Endothelial cell of umbilical vein (primary cell): ENCODE measurements at places on chromosomes 6 and 20. TPM values are rescaled to one million over a fixed set of nuclear protein-coding genes. Genes with fewer than 3 reads are reported as not detected.

OPN5 gene
- total RNA-seq = not detected in 2 replicates

ZC2HC1B gene
- not detected in 2 replicates for total RNA-seq

SEMG1 gene
- total RNA-seq = not detected in 2 replicates

FAM217A gene
- not detected in 2 replicates for total RNA-seq

GSTA1 gene
- total RNA-seq = not detected in 2 replicates

PCED1A gene
- total RNA-seq = 18.7 and 20.1 TPM in 2 replicates

HLA-DPB1 gene
- total RNA-seq = 2.3 and 19.1 TPM in 2 replicates

PRSS16 gene
- total RNA-seq = not detected in 2 replicates

CFAP61 gene
- not detected in 2 replicates for total RNA-seq

LYRM4 gene
- 39.5 and 39.7 TPM in 2 replicates for total RNA-seq

DNA sequence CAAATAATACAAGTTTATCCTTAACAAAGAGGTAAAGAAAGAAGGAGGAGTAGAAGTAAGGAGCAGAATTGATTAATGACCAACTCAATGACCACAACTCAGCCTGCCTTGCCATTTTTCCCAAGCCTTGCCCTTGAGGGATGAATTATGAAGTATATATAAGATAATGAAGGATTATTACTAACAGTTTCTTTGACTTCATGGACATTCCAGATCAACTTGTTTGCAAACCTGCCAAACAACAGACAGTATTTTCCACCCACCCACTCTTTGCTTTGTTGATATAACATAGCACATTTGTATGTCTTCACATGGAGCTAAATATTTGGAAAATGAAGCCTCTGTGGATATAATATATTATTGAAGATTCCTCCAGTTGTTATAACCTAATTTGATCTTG lies 9.9 kb upstream of the C6orf141 start:
- DNase-seq = no peak

DNA sequence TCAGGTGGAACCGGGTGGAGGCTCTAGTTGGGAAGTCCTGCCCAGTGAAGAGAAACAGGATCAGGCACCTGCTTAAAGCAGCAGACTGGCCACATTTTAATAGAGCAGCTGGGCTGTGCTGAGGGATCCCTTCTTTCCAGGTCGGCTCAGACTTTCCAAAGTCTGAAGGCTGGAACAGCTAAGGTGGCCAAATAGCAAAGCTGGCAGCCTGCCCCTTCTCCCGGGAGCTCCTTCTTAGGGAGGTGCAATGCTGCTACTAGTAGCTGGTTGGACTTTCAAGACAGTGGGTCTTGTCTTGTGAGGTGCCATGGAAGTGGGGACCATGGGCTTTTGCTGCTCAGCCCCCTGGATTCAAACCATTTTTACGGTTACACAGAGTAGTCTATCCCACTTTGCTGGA lies 30.7 kb upstream of the CST5 start:
- no peak for DNase-seq

DNA sequence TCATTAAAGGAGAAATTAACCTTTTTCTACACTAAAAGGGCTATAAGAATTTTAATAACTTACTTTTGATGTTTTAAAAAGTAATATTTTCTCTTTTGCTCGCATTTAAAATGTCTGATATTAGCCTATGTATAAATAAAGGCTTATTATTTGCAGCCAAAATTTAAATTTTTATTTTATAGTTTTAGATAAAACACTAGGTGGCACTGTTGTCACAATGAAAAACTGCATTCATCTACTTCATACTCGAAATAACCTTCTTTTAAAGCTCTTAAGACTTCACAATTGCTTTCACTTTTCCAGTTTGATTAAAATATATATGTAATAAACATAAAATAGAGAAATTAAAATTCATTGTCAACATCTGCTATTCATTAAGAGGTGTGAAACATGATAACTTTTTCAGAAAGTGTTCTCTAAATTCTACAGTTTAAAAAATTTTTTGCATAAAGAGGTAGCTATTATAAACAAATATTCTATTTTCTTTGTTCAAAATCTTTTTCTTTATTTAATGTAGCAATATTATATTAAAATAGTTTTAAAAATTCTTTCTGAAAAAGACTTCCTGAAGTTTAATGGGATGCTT lies 78.8 kb upstream of the DEFB112 start:
- peak; percentile 14 for DNase-seq

GRCh38 chr20:59645761-59646171 lies 41.4 kb downstream of the PHACTR3 start:
- DNase-seq = no peak

- no peak for DNase-seq
These were observed 1.0 kb downstream of the TGM2 start for GRCh38 chr20:38164069-38164468.

GRCh38 chr6:37188962-37189510 lies 19.1 kb downstream of the PIM1 start:
- no peak for DNase-seq

DNA sequence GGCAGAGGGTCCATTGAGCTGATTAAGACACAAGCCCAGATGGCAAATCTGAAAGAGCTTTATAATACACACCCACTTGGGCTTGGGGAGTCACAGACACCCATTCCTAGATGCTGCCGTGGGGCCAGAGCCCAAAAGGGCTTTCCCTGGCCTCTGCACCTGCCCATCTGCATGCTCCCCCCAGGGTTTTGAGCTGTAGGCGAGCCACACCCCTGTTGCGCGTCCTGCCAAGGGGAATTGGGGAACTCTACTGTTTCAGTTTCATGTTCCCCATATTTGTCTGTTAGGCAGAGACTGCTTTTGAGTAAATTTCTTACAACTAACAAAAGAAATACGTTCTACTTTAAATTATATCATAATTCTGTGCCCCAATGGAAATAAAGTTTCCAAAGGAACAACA lies 52.9 kb upstream of the FNDC1 start:
- DNase-seq = no peak

- DNase-seq = no peak
These were observed 192.4 kb upstream of the ZNF217 start for GRCh38 chr20:53786071-53786444.

- DNase-seq = peak; percentile 73
These were observed 23.9 kb downstream of the FAM162B start for GRCh38 chr6:116741571-116741970.

GRCh38 chr6:47298475-47298874 lies 11.2 kb downstream of the TNFRSF21 start:
- DNase-seq = no peak

DNA sequence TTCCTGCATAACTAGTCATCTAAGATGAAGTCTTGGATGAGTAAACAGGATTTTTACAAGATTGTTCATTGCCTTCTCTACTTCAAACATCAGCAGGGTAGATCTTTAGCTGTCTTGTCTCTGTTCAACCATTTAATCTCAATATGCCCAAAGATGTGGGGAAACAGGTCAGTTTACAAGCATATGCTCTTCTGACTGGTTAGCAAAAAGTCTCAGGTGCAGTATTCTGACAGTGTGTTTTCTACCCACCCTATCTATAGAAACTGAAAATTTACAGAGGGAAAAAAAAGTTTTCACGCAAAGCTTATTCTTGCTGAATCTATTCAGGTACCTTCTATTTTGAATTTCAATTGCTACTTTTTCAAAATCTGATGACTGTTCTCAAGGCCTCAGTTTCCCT lies 29.0 kb downstream of the MAP3K5 start:
- no peak for DNase-seq

DNA sequence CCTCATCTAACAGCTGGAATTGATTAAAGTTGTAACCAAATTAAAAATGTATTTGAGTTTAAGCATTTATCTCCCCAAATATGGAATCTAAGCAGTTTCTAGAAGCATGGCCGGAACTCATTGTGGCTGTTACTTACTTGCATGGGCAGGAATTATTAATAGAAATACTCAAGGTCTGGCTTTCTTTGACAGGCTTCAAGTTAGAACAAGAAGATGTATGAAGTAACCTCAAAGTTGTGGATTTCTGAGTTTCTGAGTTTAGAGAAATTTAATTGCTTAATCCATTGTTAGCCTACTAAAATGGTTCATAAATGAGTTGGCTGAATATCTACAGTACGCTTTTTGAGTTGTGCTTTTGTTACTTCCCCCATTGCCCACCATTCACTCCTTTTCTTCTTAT lies 7.7 kb downstream of the CARMIL1 start:
- DNase-seq = no peak

- peak; percentile 49 for DNase-seq
These were observed 74.6 kb downstream of the AIG1 start for GRCh38 chr6:143135325-143135724.

- no peak for DNase-seq
These were observed 127.9 kb downstream of the PXDC1 start for GRCh38 chr6:3623451-3624249.

GRCh38 chr20:54665812-54666211 lies 190.4 kb downstream of the DOK5 start:
- no peak for DNase-seq

GRCh38 chr6:78910010-78910409 lies 42.7 kb downstream of the IRAK1BP1 start:
- DNase-seq = no peak

DNA sequence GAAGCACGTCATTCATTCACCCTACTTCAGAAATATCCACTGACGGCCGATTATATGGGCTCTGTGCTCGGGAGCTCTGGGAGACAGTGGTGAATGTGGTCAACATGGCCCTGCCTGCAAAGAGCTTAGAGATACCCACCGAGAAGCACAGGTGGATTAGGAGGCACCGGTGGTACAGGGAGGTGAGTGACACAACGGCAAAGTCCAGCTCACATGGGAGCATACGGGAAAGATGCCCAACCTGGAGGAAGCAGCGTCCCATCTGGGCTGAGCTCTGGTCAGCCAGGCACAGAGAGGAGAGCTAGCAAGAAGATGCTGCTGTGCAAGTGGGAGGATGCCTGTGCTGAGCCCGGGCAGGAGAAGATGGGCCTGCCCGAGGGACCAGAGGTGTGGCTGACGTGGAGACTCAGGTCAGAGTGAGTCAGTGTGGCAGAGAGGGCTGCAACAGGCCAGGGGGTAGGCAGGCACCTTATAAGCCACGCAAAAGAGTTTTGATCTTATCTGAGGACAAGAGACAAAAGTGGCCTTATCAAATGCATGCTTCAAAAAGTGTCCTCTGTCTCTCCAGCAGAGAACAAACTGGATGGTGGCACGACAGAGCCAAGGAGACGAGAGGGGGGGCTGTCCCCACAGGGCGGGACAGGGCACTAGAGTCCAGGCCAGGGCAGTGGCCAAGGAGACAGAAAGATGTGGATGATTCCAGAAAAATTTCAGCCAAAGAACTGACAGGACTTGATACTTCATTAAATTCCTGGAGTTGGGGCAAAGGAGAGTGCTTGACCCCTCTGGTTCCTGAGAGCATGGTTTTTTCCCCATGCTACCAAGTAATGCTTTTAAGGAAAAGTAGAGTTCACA lies 214.6 kb upstream of the SNX9 start:
- DNase-seq = no peak

- DNase-seq = no peak
These were observed 66.1 kb downstream of the FAM50B start for GRCh38 chr6:3915076-3915791.
